ENCODE measurements at places on chromosomes 5 and 9.

DNA sequence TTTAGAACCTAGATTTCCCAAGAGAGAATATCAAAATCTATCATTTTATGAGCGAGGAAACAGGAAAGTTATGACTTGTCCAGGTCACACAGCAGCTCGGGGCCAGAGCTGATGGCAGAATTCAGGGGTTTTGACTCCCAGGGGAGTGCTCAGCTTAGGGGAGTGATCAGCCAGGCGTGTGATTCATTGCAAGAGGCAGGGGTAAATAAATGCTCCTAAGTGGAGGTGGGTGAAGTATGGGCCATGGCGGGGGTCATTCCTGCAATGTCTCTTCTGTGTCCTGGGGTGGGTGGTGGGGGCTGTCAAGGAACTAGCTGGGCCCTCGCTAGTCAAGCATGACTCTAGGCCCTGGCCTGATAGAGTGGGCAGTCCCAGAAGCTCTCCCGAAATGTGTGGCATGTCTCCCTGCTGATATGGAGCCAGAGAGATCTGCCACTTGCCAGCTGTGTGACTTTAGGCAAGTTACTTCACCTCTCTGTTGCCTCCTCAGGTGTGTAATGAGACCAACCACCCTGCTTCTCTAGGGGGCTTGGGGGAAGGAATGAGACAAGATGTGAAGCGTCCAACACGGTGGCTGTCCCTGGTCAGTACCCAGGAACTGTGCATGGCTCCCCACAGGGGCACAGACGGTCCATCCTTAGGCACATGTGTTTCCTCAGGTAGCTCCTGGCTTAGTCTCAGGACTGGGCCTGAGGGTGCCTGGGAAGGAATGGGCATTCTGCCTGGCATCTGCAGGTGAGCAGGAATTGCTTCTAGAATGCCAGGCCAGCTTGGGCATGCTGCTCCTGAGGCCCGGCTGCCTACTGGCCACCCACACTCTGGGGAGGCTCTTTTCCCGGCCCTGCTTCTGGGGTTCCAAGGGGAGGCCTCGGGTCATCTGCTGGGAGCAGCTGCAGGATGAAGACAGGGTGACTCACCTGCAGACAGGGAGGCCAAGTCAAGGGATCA is 36.5 kb upstream of the SH3PXD2B start:
- no peak for DNase-seq

DNA sequence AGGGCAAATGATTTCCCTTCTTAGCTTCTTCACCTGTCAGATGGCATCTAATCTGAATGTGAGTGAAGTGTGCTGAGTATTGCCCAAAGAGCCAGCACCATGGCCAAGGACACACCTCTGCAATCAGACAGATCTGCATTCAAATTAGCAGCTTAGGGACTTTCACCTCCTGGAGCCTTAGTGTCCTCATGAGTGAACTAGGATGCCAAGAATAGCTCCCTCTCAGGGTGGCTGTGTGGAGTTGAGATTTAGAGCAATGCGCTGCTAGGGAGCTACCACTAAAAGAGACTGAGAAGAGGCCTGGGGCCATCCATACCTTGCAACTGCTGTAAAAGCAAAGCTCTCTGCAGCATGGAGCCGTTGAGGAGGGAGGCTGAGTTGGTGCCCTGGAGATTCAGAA is 1.4 kb downstream of the CIZ1 start:
- DNase-seq = no peak

DNA sequence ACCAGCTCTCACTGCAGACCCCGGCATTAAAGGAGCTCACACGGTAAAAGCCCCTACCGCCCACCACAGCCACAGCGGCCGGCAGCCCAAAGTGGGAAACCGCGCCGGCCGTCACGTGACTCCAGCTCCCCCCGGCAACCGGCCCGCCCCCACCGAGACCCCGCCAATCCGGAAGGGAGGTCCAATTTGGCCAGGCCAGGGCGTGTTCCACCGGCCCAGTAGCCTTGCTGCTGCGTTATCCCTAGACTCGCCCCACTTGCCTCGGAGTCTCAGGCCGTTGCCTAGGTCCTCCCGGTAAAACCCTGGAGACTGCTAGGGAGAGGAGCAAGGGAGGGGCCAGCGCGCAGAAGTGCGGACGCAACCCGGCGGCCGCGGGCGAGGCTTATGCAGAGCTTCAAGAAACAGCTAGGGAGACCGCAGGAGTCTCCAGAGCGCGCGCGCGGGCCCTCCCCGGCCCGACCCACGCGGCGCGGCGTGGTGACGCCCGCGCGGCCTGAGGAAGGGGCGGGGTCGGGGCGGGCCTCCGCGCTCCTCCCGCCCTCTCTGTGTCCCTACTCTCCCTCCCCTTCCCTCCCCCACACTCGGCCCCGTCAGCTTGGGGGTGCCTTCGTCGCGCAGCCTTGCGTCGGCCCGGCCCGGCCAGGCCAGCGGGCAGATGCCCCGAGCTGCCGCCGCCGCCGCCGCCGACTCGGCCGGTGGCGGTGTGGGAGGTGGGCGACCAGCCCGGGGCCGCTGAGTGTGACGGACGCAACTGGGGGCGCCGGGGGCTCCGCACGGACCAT is at the start of gene RIC1:
RIC1 (plus strand) TSS at position 578 of the 782 bp plus-strand sequence; CDS start at position 781, 203 bp downstream.
- peak; percentile 80 for DNase-seq

GRCh38 chr5:84213861-84214260 is 170.8 kb downstream of the EDIL3 start:
- no peak for DNase-seq

DNA sequence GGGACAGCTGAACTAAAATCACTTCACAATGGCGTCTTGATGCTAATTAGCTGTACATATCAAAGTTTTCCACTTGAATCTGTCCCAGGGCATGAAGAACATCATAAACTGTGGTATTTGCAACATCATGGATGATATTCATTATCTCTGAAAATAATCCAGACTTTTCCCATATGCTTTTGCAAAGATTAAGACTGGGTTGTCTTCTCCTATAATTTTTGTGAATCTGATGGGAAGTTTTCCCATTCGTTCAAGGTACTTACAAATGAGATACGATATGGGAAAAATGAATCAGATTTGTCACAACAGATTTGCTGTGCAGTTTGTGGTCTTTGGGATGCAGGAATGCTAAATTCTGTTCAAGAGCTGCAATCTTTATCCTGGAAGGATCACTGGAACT is 17.4 kb upstream of the ADAMTS16 start:
- DNase-seq = no peak

DNA sequence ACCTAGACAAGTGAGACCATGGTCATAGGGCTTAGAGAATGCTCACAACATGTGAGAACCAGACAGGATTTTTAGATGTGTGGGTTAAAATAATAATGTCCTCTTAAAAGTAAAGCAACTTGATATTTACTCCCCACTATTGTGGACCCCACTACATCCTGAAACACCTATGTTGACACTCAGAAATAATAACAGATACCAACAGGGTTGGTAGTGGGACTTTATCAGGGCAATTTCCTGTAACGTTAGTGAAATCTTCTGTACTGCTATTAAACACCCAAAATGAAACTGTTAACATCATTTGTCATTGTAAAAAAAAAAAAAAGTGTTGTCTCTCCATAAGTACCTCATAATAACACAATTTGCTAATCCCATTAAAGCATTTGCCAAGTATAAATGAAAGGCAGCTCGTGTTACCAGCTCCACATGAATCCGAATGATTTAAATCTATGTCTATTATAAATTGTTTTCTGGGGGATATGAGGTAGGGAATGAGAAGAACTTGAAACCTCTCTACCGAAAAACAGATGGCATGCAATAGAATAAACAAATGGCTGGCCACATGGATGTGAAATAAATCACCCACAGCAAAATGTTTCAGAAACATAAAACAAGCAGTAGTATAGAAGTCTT is 285.9 kb downstream of the ARHGEF28 start:
- no peak for DNase-seq
